ENCODE measurements at places on chromosomes 13 and 19.
A peak's percentile ranks its signal among the peaks of the same experiment; 100 is the strongest.

DNA sequence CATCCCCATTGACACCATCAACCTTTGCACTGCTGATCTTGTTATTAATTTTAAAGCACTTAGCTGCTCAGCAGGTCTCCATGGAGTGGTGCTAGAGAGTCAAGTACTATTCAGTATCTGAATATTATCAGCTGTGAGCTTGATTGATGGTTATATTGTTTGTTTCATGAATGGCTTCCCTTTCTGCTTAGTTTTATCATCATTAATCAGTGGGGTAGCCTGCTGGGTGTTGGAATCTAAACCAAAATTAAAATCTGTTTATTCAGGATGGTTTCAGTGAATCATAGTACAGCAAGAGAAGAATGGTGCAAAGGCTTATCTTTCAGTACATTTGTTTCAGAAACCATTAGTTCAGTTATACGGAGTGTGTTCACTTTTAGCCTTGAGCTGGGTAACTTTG lies 42.5 kb upstream of the SCEL start:
- DNase-seq = peak; percentile 18

DNA sequence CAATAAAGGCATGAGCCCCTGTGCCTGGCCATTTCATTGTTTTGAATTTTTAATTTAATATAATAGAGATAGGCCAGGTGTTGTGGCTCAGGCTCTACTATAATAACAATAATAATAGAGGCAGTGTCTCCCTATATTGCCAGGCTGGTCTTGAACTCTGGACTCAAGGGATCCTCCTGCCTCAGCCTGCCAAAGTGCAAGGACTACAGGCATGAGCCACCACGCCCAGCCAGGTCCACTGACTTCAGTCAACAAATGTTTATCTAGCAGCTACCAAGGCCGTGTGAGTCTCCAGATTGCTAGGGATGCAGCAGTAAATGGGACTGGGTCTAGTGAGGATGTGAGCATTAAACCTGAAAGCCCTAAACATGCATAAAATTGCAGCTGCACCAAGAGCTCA lies 13.8 kb upstream of the ILF3 start:
- no peak for DNase-seq

DNA sequence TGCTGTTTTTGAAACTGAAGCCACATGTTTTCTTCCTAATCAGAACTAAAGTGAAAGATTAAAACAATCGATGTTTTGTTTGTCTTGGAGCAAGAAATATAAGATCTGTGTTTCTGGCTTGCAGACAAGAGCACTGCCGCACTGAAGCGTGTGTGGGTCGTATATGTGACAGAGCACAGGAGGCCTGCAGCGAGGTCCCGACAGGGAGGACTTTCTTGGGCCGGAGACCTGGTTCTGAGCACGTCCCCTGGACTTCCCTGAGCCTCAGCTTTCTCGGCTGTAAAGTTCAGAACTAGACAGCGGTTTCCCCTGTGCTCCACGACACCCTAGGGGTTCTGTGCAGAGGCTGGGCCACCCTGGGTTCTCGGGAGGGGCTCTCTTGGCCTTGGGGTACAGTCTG lies 60.5 kb downstream of the GADD45B start:
- DNase-seq = no peak

- DNase-seq = no peak
Measured at GRCh38 chr19:3658004-3658869, 31.6 kb upstream of the CACTIN start.

DNA sequence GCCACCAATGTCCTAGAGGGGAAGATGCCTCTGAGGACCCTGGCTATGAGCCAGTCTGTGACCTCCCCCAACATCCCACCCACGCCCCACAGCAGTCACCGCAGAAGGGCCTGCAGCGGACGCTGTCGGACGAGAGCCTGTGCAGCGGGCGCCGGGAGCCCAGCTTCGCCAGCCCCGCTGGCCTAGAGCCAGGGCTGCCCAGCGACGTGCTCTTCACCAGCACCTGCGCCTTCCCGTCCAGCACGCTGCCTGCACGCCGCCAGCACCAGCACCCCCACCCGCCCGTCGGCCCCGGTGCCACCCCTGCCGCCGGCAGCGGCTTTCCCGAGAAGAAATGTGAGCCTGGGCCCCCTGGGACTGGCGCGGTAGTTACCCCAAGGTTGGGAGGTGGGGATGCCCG lies 30.6 kb downstream of the DPF1 start:
- DNase-seq = peak; percentile 88

DNA sequence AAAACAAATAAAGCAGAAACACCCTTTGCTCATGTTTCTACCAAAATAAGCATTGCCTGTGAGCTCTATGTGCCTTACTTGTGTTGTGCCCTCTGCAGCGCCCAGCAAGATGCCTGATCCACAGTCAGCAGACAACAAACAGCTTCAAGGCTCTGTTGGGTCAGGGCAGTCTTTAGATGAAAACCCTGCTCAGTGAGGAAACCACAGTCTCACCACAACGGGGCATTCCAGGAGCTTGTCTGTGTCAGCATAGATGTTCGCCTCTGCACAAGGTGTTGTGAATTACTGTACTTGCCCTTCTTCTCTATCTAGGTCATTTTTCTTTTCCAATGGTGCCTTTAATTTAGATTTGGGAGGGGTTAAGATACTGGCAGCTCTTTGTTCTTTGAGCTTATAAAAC lies 251.9 kb downstream of the COL4A1 start:
- no peak for DNase-seq

GRCh38 chr19:54928299-54928698 lies 19.0 kb downstream of the NLRP7 start:
- no peak for DNase-seq

- no peak for DNase-seq
Measured at GRCh38 chr19:45558399-45558878, 26.2 kb downstream of the OPA3 start.

- peak; percentile 62 for DNase-seq
Measured at GRCh38 chr13:20814224-20814910, 40.6 kb upstream of the EEF1AKMT1 start.

GRCh38 chr19:4531562-4532165 lies 3.4 kb downstream of the PLIN5 start:
- no peak for DNase-seq

DNA sequence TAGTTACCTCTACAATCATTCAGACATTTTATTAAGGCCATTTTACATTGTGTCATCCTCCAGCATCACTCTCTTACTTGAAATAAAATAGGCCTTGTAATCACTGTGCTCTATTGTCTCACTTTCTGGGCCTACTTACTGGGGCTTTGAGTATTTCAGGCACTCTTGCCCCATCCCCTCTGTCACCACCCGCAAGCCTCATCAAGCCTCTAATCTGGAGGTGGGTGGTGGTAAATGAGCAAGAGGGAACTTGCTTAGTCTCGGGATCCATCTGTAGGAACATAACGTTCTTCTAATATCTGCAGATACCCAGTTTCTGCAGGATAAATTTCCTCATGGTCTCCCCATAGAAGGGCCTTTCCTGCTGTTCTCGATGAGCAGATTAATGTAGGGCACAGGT lies 19.4 kb upstream of the GPR18 start:
- DNase-seq = no peak

DNA sequence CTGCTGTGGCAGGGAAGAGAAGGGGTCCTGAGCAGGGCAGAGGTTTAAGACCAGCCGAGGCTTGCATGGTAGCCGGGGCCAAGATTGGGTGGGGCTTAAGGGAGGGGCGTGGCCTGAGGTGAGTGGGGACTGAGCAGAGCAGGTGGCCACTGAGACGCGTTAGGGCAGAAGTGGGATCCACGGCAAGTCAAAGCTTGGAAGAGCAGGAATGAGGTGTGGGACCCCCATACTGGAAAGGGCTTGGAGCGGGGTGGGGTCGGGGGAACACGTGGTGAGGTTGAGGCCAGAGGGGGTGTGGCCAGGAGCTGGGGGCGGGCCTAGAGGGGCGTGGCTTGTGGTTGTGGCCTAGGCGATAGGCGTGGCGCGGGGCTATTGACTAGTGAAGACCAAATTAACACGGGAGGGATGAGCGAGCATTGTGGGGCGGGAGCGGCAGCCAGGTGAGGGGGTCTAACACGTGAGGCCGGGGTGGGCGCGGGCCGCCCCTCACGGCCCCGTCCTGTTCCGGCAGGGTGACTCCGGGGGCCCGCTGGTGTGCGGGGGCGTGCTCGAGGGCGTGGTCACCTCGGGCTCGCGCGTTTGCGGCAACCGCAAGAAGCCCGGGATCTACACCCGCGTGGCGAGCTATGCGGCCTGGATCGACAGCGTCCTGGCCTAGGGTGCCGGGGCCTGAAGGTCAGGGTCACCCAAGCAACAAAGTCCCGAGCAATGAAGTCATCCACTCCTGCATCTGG lies 3.3 kb downstream of the CFD start:
- peak; percentile 82 for DNase-seq

DNA sequence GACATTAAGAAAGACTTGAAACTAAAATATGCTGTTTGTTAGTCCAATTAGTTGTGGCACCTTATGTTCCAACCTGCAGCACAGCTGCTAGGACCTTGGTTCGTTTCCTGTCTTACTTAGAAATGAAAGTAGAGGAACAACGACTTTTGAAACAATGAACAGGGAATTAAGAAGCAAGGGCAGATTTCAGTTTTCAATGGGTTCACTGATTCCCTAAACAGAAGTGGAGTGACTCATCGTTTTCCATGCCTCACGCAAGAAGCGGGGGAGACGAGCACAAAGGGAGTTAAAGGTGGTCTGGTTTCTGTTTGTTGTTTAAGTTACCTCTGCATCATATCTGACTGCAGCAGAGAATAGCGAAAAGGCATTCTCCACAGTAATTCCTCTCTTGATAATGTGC lies 44.8 kb downstream of the PHF11 start:
- DNase-seq = no peak

DNA sequence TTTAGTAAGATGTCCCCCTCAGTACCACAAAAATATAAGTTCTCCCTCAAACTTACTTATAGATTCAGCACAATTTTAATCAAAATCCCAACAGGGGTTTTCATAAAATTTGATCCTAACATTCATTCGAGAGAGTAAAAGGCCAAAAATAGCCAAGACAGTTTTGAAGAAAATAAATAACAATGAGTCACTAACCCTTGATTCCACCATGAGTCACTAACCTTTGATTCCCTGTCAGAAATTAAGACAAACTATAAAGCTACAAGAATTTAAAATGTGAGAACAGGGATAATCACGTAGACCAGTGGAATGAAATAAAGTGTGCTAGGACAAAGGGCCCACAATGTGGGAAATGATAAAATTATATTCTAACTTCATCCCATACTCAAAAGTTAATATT lies 320.3 kb downstream of the SUCLA2 start:
- DNase-seq = no peak

GRCh38 chr13:48443442-48444208 lies 30.7 kb upstream of the LPAR6 start:
- DNase-seq = no peak

- no peak for DNase-seq
Measured at GRCh38 chr13:76231522-76232167, 595.5 kb downstream of the LMO7 start.

GRCh38 chr19:18903156-18904037 lies 7.4 kb upstream of the CERS1 start:
- no peak for DNase-seq

GRCh38 chr19:30439310-30439709 lies 67.1 kb downstream of the ZNF536 start:
- no peak for DNase-seq

DNA sequence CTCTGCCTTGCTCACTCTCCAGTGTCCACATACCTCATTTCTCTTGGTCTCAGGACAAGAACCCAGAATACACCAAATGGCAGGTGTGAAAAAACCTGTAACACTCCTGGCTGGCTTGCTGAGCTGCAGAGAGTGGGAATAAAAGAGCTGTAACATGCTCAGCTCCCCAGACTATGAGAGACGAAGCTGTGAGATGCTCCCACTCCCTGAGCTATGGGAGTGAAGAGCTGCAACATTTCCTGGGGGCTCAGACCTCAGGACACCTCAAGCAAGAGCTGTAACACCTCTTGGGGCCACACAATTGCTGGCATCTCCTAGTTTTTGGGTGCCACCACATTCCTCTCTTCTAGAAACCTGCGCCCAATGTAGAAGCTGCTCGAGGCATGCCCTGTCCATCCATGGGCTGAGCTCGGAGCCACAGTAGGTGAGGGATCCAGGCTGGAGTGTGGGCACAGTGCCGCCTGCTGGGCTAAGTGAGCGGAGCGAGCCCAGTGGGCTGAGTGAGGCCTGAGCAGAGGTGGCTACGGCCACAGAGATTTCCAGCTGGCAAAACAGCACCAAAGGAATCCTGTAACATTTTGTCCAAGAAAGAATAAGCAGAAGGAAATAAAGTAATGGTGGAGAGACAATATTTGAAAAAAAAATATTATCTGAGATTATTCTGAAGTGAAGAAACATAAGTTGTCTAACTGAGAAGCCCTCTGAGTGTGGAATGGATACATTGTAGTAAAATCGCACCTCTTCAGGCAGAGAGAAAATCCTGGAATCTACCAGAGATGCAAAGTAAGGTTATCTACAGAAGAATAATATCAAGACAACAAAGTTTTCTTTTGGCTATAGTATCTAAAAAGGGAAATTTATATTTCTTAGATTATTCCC lies 186.2 kb upstream of the PCDH9 start:
- DNase-seq = no peak

- DNase-seq = no peak
Measured at GRCh38 chr19:495402-496111, 729 bp upstream of the MADCAM1 start.

DNA sequence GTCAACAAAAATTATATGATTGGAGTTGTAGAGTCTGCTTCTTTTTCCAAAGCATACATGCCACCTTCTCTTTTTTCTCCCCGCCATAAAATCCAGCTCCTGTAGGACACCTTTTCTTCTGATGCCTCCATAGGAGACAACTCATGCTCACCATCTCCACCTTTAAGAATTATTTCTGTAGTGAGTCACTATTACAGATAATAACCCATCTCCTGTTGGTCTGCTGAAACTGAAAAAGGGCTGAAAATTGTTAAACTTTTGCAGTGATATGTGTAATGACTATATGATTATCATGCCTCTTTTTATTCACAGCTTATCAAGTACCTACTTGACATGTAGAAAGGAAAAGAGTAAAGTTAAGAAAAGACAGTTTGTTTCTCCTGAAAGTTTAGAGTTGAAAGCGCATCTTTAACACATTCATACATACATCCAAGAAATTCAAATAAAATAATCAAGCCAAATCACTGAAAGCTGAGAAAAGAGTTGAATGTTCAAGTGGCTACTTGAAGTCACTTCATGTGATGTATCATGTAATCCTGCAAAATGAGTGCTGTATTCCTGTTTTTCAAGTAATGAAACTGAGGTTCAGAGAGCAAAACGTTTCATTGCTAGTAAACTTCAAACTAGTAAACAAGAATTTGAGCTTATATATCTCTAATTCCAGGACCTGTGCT lies 35.5 kb upstream of the LPAR6 start:
- no peak for DNase-seq
